ENCODE measurements at places on chromosomes 4 and X.

DNA sequence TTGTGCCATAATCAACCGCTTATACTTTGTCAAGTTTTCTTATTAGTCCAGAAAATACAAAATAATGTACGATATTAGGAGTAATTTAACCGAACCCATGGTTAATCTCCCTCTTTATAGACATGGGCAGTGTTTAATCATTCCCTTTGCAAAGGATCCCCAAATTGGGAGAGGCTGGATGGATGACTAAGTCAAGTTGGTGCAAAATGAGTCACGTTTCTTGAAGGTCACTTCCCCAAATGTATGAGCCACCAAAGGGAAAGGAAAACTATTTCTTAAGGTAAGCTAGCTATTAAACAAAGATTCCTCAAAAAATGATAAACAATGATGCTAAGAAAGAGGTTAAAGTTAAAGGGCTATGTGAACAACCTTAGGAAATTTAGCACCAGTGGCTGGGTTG is 17.5 kb downstream of the MAML3 start:
- DNase-seq: no peak

GRCh38 chrX:8721536-8721935 is 10.4 kb downstream of the ANOS1 start:
- no peak for DNase-seq

DNA sequence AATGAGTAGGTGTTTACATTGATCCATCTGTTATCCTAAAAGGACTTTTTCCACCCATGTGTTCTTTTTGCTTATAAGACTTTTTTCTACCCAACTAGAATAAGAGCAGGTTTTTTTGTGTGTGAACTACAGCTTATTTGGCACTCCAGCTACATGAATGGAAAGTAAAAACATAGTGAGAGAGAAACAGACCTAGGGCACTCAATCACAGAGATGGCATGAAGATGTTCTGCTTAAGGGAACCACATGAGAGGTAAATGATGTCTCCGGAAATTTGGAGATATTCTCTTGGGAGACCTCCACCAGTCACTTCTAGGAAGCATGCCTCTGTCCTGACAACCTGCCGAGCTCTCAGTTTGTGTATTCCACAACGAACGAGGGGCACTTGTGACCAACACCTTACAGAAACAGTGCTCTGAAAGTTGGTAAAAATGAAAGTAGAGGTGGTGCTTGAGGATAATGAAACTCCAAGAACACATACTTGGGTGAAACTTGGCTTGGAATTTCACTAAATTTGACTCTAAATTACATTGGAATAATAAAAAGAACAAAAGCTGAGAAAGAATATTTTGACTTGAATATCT is 788.4 kb upstream of the GALNTL6 start:
- no peak for DNase-seq

- DNase-seq: no peak
These were observed 1392.0 kb downstream of the TECRL start for GRCh38 chr4:63017300-63017699.

GRCh38 chrX:68432648-68433047 is 647 bp downstream of the OPHN1 start:
- no peak for DNase-seq

- no peak for DNase-seq
These were observed 37.0 kb downstream of the FGF2 start for GRCh38 chr4:122863639-122864038.

DNA sequence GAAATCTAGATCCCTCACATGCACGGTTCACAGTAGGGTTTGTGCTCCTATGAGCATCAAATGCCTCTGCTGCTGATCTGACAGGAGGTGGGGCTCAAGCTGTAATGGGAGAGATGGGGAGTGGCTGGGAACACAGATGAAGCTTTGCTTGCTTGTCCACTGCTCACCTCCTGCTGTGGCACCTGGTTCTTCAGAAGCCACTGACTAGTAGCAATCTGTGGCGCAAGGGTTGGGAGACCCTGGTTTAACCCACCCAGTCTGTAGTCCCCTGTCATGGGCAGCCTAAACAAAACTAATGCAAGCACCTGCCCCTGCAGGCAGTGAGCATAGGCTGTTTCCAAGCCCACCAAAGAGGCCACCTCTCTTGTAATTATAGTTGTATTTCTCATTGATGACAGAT is 116.6 kb downstream of the SHOX start:
- no peak for DNase-seq

- DNase-seq: no peak
These were observed 80.2 kb downstream of the SCD5 start for GRCh38 chr4:82718162-82718940.
